ENCODE measurements at places on chromosomes 7 and 10.

DNA sequence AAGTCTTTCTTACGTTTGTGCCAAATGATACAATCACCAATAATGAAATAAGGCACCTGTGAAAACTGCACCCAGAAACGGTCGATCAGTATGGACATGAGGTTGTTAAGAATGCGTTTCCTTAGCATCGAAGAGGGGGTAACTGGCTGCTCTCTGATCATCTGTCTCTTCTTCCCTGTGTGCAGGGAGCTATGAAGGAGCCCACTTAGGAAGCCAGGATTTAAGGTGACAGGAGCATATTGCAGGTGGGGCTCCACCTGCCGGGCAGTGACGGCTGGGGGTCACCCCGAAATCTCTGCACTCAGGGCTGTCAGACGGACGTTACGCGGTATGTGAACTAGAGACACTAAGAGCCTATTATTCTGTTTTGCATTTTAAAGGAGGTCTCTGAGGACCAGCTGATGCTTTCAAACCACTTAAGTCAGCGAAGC lies 64.5 kb downstream of the CARD11 start:
- DNase-seq: no peak

GRCh38 chr10:119403921-119404320 lies 138.6 kb downstream of the RGS10 start:
- no peak for DNase-seq

- no peak for DNase-seq
Observed at GRCh38 chr7:38222481-38223096, 44.5 kb downstream of the STARD3NL start.

DNA sequence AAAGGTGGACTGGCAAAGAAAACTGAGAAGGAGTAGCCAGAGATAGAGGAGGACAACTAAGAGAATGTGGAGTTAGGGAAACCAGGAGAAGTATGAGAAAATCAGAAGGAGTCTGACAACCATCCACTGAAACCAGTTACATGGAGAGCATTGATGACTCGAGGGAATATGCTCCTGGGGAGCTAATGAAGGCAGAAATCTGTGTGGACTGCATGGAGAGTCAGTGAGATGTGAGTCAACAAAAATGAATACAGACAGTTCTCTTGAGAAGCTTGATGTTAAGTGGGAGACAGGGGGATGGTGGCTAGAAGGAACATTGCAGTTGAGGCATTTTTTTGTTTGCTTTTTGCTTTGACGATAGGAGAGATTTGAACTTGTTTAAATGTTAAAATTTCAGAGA lies 34.3 kb upstream of the ZNF32 start:
- no peak for DNase-seq

GRCh38 chr7:101717628-101718357 lies 88.7 kb upstream of the MYL10 start:
- DNase-seq: no peak
